ENCODE measurements at places on chromosomes 2 and 18. TPM values are rescaled to one million over a fixed set of nuclear protein-coding genes. Genes with fewer than 3 reads are reported as not detected.

GKN1 gene
- not detected for total RNA-seq

ABHD1 gene
- 0.98 TPM for total RNA-seq

SERPINB11 gene
- 0.17 TPM for total RNA-seq

LOXHD1 gene
- not detected for total RNA-seq

PXDN gene
- 13.2 TPM for total RNA-seq
